Stimulated activated CD8-positive, alpha-beta memory T cell treated with anti-CD3 and anti-CD28 coated beads, Interleukin-2, amount 100 ng/mL, for 1 hour (primary cell): ENCODE measurements at places on chromosomes 12 and 14.

DNA sequence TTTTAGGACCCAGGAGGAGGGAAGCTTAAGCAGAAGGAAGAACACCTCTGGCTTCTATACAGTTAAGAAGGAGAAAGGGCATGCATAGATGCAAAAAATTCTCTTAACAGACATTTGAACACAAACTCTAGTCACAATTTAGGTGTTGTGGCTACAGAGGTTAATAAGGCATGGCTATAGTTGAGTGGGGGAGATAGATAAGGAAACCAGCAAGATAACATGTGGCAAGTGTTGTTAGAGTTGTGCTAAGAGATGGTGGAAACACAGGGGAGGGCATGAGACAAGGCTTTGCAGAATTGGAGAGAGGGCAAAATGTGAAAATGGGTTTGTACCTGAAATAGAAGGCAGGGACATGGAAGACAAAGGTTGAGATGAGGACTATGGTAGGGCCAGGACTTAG is 88.9 kb downstream of the MSRB3 start:
- no peak for DNase-seq

DNA sequence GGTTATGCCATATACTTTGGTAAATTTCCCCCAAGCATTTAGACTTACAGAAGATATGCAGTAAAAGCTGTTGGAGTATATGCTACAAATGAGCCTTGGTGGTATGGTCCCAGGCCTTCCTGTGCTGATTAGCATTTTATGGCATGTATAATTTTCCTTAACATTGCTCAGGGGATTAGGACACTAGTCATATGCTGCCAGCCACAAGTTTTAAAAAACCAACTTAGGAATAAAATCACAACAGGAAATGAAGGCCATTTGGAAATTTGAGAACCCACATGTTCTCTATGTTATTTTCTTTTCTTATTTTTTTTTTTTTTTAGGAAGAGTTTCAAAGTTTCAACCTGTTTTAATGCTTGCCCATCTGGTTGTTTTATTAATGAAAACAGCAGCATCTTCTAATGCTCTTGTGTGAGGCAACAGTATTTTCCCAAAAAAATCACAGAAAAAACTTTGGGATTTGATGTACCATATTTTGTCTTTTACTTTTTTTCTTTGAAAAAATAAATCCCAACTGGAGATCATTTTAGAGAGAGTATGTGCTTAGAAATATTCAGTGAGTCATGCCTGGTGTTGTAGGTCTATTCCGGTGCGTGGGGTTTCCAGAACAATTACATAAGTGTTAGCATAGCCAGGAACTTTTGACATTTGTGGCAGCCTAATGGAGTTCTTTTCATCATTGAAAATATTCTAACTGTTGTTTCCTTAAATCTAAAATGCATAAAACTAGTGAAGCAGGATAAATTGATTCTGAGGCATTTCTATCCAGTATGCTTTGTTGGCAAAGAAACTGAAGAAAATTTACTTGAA is 21.7 kb upstream of the DUSP6 start:
- DNase-seq, result no peak

DNA sequence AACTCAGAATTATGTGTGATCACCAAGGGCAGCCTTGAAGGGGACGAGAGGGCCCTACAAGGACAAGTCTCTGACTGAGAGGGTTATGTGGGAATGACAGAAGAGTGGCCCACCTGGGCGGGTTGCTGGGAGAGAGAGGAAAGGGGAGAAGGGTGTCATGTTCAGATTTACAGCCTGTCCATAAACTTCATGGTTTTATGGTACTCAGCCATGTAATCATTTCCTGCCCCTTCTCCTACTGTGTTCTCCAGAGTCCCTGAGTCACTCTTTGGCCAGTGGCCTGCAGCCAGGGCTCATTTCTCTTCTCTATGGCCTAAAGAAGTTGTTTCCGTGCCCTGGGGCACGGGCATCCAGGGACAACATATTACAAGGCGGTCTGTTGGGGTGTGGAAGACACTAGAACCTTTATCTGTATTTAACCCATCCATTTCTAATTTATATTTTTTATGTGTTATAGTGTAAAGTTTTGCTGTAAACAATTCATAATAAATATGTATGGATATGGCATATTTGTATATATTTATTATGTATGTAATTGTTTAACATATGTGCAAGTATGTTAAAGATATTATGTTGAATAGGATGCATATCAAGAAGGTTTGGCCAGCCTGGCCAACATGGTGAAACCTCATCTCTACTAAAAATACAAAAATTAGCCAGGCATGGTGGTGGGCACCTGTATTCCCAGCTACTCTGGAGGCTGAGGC is 26.9 kb downstream of the DDX47 start:
- no peak for DNase-seq

DNA sequence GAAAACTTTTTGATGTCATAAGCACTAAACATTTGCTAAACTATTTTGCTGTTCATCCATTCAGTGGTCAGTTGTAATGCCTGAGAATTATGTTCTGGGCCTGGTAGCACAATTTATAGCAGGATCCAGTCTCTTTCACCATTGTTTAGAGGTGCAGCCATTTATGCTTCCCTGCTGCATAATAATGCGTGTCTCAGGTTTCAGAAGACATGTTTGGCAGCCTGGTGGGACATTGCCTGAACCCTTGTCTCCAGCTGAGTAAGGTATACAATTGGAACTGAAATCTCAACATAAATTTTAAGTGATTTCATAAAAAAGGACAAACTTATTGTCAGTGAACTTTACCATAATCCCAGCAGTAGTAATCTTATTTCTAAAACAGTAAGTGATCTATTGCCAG is 94.8 kb downstream of the POLR3B start:
- no peak for DNase-seq

DNA sequence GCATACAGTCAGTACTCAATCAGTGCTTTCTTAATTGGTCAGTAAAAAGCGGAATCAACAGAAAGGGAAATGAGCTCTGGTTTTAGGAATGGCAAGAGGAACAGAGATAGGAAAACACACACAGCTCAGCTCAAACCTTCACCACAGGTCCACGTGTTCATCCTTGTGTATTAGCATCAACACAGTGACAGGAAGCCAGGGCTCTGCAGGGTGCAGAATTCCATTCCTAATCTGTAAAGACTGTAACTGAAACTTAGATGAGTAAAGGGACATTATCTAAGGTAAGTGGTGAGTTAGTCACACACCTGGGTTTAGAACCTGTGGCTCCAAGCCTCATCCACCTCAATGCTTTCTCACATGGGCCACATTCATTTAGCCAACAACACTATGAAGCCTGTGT is 1242.2 kb upstream of the TMEM132C start:
- DNase-seq, result no peak

GRCh38 chr12:6784296-6784695 is 5.0 kb upstream of the CD4 start:
- no peak for DNase-seq

- no peak for DNase-seq
Measured at GRCh38 chr14:22915886-22916521, 2.9 kb downstream of the RBM23 start.

DNA sequence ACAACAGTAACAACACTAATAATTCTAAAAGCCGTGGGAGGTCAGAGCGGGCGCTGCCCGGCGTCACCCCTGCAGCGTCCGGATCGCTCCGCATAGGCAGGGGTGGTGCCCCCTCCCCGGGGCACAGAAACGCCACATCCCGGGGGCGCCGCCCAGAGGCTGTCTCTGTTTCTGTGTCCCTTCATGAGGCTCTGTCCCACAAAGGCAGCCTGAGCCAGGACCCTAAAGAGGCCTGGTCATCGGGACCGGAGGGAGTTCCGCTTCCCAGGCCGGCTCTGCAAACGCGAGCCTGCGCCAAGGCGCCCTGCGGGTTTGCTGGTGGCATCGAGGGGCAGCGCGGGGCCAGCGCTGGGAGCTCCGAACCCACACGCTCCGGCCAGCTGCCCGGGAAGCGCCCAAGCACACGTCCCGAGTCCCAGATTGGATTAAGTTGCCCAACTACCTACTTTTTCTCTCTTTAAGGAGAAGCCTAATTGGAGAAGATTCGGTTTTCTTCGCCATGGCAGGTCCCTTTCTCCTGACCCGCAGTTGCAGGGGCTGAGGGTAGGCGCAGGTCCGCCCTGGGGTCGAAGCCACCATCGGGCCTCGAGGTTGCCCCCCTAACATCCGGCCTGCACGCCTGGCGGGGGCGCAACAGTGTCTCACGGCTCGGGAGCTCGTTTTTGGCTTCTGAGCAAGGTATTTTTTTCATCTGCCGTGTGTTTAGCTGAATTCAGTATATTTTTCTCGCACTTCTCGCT is 421.7 kb downstream of the VRK1 start:
- peak; percentile 9 for DNase-seq

- no peak for DNase-seq
Measured at GRCh38 chr14:101979666-101980065, 15.3 kb downstream of the DYNC1H1 start.

- DNase-seq, result no peak
Measured at GRCh38 chr14:34833549-34834523, 41.3 kb downstream of the BAZ1A start.

DNA sequence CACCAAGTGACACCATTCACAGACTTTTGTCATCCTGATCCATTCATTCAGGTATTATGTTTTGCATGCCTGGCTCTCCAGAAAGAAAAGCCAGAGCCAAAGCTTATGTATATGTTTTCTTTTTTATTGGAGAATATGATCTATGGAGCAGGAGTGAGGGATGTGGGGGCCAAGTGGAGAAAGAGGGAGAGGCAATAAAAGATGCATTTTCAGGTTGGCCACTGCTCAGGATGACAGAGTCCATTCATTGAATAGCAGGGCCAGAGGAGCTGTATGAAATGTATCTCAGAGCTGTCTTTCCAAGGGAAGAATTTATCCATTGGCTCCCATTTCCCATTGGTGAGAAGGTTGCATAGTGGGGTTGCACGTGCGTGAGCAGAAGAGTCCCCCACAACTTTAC is 416.1 kb downstream of the ATP23 start:
- DNase-seq, result no peak

- DNase-seq, result no peak
Measured at GRCh38 chr14:65506801-65507200, 94.3 kb downstream of the FUT8 start.

GRCh38 chr12:65634061-65634460 is 190.2 kb upstream of the HMGA2 start:
- DNase-seq, result no peak

GRCh38 chr14:74905595-74906142 is 17.4 kb downstream of the RPS6KL1 start:
- peak; percentile 57 for DNase-seq

DNA sequence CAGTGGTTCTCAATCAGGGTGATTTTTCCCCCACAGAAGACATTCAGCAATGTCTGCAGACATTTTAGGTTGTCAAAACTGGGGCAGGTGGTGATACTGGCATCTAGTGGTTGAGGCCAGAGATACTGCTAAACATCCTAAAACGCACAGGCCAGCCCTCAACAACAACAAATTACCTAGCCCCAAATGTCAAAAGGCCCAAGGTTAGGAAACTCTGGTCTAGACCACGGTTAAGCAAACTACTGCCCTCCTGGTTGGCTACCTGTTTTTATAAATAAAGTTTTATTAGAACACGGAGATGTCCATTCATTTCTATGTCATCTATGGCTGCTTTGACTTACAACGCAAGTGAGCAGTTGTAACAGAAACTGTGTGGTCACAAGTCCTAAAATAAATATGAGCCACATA is 186.7 kb downstream of the EFCAB11 start:
- peak; percentile 31 for DNase-seq

DNA sequence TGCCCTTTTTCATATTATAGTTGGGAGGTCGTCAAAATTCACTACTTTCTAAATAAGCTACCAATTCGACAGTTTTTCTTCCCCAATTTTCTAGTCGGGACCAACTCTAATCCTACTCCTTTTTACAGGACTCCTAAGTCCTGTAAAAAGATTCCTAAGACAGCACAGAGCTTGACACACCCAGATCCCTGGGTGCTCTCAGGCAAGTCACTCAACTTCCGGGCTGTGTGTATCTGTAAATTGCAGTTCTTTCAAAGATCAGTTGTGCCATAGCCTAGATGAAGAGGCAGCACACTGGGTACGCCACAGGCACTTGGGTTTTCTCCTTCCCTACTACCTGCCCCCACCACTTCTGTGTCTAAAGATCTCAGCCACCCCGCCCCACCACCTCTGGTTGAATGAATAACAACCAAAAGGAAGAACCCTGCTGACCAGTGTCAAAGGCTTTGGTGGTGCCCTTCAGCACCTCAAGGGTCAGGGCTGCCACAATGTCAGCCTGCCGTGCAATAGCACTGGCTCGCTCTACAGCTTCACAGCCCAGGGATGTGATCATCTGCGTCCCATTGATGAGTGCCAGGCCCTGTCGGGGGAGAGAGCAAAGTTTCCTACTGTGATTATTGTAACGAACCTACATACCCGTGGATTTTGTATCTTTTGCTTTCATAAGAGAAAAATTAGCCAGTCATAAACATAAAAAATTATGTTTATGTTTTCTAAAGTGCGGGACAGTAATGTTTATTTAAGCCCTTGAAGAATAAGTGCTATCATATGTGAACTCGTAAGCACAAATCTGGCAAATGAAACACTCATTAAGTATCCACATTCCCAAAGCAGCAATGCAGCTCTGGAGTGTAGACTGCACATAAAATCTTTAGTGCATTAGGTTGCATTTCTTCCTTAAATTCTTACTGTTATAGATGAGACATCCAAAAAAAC is 9.2 kb downstream of the HAL start:
- no peak for DNase-seq

DNA sequence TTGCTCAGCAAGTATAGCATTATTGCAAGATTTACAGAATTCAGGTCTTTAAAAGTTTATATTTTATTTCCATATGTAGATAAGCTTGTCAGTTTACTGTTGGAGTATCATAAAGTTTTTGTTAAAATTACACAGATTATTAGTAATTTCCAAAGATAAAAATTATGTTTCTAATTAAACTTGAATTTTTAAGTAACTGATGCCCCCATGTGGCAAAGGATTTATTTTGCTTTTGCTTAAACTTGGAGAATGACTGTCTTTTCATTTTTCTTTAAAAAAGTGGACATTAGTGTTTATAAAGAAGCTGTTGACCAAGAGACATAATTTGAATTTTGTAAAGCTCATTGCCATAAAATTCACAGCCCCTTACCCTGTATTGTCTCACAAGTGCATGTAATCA is 45.8 kb downstream of the ETNK1 start:
- DNase-seq, result no peak

- no peak for DNase-seq
Measured at GRCh38 chr12:118874698-118875548, 106.4 kb upstream of the SRRM4 start.
